NCI-H1930 (cell line): ENCODE measurements at places on chromosomes 16 and 17.

- DNase-seq, result no peak
These were observed 19.4 kb downstream of the CFDP1 start for GRCh38 chr16:75413951-75414350.

GRCh38 chr17:81578561-81579225 lies 26.5 kb upstream of the FAAP100 start:
- DNase-seq, result no peak

DNA sequence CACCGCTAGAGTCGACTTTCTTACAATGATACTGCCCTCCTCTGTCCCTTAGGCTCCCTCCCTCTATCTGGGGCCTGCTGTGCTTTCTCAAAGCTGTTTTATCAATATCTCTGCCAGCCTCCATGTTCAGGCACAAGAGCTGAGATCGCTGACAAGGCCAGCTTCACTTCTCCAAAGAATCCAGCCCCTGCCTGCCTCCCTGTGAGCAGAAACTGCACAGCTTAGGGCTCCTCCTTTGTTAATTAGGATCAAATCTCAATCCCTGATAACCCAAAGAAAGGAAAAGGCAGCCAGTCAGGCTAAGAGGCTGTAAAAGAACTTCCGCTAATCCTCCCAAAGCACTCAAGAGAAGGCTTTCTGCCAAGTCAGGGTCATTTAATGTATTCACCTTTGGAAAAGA lies 616.0 kb upstream of the CDH11 start:
- DNase-seq, result no peak

GRCh38 chr16:30744183-30744582 lies 4.0 kb upstream of the PHKG2 start:
- no peak for DNase-seq

GRCh38 chr17:34596920-34597319 lies 17.5 kb downstream of the TMEM132E start:
- DNase-seq, result no peak

DNA sequence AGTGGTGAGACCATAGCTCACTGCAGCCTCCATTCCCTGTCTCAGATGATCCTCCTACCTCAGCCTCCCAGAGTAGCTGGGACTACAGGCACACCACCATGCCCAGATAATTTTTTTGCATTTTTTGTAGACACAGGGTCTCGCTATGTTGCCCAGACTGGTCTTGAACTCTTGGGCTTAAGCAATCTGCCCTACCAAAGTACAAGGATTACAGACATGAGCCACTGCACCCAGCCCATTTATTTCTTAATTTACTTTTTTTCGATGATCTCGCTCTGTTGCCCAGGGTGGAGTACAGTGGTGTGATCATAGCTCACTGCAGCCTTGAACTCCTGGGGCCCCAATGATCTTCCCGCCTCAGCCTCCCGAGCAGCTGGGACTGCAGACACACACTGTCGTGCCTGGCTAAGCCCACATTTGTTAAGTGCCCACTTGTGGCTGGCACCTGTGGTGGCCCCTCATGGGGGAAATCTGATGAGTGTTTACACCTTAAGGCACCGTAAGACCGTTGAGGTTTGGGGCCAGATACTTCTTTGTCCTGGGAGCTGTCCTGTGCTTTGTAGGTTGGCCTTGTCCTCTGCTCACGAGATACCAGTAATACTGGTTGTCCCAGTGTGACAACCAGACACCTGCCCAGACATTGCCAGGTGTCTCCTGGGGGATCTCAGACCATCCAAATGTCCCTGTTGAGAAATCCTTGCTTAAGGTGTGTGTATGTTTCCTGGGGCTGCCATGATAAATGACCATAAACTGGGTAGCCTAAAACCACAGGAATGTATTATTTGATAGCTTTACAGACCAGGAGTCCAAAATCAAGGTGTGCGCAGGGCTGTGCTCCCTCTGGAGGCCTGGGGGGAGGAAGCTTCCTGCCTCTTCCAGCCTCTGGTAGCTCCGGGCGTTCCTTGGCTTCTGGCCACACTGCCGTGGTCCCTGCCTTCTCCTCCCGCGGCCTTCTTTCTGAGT lies 141.4 kb upstream of the GSE1 start:
- no peak for DNase-seq

DNA sequence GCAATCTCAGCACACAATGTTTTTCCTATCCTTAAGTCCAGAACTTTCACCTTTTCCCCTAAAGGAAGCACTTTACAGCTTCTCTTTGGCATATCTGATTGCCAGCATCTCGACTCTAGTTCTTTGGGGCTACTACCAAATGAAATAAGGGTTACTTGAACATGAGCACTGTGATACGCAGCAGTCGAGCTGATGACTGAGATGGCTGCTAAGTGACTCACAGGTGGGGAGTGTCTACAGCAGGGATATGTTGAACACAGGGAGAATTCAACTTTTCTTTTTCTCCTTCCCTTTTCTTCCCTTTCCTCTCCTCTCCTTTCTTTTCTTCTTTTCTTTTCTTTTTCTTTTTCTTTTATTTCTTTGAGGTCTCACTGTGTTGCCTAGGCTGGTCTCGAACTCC lies 334.8 kb downstream of the MAF start:
- no peak for DNase-seq

DNA sequence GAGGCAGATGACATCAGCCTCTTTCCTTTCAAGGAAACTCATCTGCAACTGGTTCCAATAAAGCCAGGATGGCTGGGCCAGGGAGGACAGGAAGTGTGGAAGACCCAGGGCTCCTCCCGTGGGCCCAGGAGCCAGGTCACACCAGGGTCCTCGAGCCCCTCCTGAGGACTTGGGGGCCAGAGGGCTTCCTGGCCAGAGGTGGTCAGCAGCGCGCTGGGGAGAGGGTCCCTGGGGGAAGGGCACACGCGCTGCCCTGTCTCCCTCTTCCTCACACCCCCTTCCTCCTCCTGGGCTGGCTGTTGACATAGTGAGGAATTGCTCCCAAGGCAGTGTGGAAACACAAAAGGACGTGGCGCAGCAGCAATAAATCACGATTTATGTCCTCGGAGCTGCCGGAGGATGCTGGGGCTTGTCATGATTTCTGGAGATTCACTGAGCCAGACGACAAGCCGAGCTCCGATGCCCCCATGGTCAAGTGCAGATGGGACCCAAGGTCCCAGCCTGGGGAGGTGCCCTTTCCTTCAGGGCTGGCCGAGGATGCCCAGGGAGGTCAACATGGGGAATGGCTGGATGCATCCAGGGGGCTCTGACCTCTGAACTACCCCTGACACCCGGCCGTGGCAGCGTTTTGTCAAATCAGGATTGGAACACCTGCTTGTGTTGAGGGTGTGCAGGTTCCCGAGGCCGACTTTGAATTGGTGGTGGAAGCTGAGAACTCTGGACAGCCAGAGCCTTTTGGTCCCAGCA lies 152.6 kb downstream of the IRF8 start:
- DNase-seq, result no peak

DNA sequence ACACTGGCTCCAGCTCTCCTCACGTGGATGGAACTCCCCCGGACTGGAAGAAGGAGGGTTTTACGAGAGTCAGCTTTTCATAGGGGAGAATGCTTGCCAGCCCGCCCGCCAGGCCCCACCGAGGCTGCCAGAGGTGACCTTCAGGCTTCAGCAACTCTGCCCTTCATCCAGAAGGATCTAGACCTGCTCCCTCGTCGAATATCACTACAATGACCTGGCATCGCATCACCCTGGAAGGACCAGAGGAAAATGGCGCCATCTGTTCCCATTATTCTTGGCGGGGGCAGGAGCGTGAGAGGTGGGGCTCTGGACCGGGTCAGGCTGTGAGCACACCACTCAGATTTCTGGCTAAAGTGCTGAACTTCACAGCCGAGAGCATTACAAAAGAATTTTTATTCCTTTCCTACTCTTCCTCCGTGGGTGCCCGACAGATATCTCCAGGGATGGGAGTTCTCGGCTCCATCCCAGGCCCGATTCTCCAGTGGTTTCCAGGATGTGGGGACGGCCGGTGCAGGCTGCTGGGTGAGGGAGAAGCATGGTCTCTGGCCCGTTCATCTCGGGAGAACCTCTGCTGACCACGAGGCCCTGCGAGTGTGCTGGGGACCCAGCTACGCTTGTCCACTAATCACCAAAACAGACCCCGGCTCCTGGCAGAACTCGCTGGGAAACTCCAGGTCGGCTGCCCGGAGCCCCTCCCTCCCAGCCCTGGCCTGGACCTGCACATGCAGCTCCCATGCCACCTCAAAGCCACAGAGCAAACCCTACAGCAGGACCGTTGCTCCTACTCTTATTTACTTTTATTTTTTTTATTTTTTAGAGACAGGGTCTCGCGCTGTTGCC lies 36.8 kb upstream of the ZNF469 start:
- DNase-seq, result no peak

- no peak for DNase-seq
These were observed 241.4 kb upstream of the DYNLRB2 start for GRCh38 chr16:80299416-80299815.
